ENCODE measurements at places on chromosomes 6 and 20. TPM values are rescaled to one million over a fixed set of nuclear protein-coding genes. Genes with fewer than 3 reads are reported as not detected.

- H3K4me1 ChIP-seq, result peaks cover 5% of the 10 kb centered on the region
- H3K27ac ChIP-seq, result no peak overlapping the region
- no peaks in the 10 kb centered on the region for H3K36me3 ChIP-seq
- H3K27me3 ChIP-seq, result peaks cover 26% of the 10 kb centered on the region
Observed at GRCh38 chr6:119612911-119613381, 263.4 kb upstream of the MAN1A1 start.

The DEF6 gene
- 120 TPM for total RNA-seq

GRCh38 chr20:38143646-38144554 lies 21.2 kb downstream of the TGM2 start:
- H3K4me1 ChIP-seq, result no peaks in the 10 kb centered on the region
- no peak overlapping the region for H3K4me3 ChIP-seq
- H3K27me3 ChIP-seq, result peaks cover 1% of the 10 kb centered on the region
- DNase-seq, result no peak

DNA sequence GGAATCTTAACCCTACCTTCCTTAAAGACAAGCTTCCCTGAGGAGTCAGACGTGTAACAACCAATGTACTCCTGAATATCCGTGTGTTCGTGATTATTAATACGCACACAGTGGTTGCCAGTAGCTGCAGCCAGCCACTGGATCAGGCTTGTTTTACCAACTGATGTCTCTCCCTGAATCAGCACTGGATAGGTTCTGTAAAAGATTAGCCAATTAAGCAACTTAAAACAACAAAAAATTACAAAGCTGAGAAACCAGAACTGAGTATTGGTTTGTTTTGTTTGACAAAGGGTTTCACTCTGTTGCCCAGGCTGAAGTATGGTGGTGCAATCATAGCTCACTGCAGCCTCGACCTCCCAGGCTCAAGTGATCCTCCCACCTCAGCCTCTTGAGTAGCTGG lies 69.3 kb downstream of the MDN1 start:
- no peak overlapping the region for H3K27ac ChIP-seq
- DNase-seq, result no peak
- H3K4me1 ChIP-seq, result no peaks in the 10 kb centered on the region
- peaks cover 76% of the 10 kb centered on the region for H3K36me3 ChIP-seq
- no peaks in the 10 kb centered on the region for H3K27me3 ChIP-seq
- H3K4me3 ChIP-seq, result no peak overlapping the region

The TCP11 gene
- not detected for total RNA-seq

- H3K27ac ChIP-seq, result no peak overlapping the region
- no peaks in the 10 kb centered on the region for H3K27me3 ChIP-seq
- no peaks in the 10 kb centered on the region for H3K36me3 ChIP-seq
- no peak for DNase-seq
Observed at GRCh38 chr20:21632735-21633053, 72.8 kb upstream of the PAX1 start.

GRCh38 chr6:82415820-82416219 lies 52.2 kb downstream of the TPBG start:
- no peaks in the 10 kb centered on the region for H3K36me3 ChIP-seq
- DNase-seq, result no peak
- no peaks in the 10 kb centered on the region for H3K27me3 ChIP-seq
- no peaks in the 10 kb centered on the region for H3K4me1 ChIP-seq

DNA sequence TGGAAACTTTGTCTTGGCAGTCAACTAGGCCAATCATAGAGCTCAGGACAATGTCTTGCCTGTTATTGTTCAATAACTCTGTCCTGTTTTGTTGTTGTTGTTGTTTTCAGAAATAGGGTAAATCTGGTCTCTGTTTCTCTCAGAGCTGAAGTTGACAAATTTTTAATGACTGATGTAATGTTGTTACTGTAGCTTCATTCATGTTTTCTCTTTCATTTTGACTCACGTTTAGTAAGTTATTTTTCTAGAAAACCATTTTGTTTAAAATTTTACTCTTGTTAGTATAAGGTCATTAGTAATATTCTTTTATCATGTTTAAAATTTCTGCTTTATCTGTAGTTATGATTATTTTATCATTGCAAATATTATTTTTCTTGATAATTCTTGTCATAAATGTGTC lies 51.6 kb upstream of the GRIK2 start:
- H3K4me1 ChIP-seq, result no peaks in the 10 kb centered on the region
- H3K27me3 ChIP-seq, result no peaks in the 10 kb centered on the region

Measured in activated T-helper 2 cell treated with anti-CD3 and anti-CD28 coated beads, Interferon-gamma antibody, Interleukin-2, Interleukin-4, amounts not matched to agents 10 μg/mL and 5 μg/mL and 100 μg/mL, durations not matched to agents 14 hours and 24 hours and 36 hours (primary cell).